ENCODE measurements at places on chromosomes 5 and 9.

GRCh38 chr9:82054264-82055015 is 65.9 kb downstream of the SPATA31D1 start:
- DNase-seq = no peak

GRCh38 chr5:132265336-132266030 is 8.0 kb downstream of the PDLIM4 start:
- DNase-seq = no peak

GRCh38 chr9:1738511-1739100 is 276.5 kb upstream of the SMARCA2 start:
- no peak for DNase-seq

DNA sequence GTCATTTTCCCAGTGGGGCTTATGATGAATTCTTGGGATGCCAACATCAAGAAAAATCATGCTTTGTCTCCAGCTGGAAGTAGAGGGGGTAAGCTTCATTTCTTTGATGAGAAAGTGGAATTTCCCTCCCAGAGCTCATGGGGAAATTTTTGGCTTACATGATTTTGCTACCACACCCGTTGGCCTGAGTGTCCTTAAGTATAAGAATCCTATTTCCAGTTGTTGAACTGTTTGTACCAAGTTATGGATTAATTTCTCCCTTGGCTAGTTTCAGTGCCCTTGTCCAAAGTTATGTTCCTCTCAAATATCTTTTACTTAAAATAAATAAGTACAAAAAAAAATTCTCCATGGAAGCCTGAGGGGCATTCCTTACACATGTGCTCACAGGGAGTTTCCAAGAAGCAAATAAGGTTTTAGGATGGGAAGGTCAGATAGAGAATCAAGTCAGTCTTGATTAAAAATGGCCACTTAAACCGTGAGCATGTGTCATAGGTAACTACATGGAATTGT is 82.3 kb downstream of the PTCD2 start:
- no peak for DNase-seq

- DNase-seq = no peak
These were observed 85.4 kb upstream of the MIER3 start for GRCh38 chr5:57037355-57037754.

GRCh38 chr5:10595672-10596309 is 31.9 kb downstream of the ANKRD33B start:
- DNase-seq = peak; percentile 34

DNA sequence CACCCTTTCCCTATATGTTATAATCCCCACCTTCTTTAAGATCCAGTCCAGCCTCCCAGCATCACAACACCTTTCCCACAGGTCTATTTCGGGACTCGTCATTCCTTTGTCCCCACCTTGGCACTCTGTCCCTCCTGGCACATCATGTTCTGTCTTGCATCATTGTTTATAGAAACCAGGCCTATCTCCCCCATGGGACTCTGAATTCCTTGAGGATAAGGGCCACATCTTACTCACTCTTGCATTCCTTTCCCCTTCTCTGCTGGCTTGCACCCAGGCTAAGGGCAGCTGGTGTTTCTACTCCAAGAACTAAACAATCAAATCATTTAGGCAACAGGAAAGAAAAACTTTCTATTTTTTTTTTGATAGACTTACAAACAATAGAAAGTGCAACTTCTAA is 205.7 kb downstream of the AGTPBP1 start:
- DNase-seq = no peak

DNA sequence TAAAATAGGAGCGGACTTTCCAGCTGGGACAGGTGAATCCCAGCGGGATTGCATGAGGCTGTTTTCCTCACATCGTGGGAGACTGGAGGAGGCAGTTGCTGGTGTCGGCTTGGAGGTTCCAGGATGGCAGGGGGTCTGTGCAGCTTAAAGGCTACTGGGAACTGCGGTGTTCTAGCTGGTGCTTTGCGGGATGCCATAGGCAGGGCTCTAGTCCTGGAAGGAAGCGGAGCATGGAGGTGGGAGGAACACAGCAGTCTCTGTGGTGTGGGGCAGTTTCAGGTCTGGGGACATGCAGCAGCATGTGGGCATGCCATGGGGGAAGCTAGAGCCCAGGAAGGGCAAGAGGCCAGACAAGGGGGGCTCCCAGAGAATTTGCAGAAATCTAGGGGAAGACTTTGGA is 141.5 kb downstream of the NSG2 start:
- no peak for DNase-seq

DNA sequence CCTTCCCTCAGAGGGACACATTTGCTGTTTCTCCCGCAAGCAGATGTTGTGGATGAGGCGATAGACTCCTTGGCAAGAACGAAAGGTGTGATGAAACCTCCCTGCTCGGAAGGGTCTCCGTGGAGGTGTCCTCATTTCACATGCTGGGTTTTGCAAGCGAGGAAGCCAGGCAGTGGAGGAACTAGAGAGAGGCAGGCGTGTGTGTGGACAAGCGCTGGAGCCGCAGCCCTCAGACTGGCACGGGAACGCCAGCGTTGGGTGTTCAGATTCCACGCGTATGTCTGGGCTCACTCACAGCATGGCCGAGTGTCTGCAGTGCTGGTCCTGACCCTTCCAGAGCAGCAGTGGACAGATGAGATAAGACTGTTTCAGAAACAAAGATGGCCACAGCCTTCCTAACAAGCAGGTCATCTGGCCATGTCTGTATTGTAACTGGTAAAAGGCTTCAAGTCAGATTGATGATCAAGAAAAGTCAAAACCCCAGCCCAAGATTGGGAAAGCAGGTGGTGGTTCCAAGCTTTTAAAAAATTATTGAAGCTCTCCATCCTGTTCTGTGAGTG is 35.0 kb upstream of the NCS1 start:
- no peak for DNase-seq

- DNase-seq = no peak
These were observed 29.8 kb upstream of the SMC5 start for GRCh38 chr9:70229026-70229425.

DNA sequence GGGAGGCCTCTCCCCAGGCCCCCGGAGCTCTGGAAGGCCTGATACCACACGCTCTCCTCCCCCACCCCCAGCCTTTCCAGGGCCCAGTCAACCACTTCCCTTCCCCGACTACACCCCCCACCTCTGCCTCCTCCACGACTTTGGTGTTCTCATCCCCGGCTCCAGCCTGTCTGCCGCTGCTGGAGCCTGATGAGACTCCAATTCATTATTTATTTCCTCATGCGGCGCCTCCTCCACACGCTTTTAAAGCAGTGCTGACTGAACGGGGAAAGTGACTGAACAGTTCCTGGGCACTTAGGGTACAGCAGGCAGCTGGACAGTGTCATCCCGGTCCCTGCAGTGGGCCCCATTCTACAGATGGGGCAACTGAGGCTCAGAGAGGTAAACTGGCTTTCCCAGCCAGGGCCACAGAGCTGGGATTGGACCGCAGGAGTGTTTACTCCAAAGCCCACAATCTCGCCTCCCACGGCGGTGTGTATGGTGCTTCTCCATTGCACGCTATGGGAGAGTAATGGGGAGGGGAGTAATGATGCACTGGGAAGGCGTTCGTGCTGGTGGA is 15.9 kb upstream of the RPL26L1 start:
- no peak for DNase-seq

DNA sequence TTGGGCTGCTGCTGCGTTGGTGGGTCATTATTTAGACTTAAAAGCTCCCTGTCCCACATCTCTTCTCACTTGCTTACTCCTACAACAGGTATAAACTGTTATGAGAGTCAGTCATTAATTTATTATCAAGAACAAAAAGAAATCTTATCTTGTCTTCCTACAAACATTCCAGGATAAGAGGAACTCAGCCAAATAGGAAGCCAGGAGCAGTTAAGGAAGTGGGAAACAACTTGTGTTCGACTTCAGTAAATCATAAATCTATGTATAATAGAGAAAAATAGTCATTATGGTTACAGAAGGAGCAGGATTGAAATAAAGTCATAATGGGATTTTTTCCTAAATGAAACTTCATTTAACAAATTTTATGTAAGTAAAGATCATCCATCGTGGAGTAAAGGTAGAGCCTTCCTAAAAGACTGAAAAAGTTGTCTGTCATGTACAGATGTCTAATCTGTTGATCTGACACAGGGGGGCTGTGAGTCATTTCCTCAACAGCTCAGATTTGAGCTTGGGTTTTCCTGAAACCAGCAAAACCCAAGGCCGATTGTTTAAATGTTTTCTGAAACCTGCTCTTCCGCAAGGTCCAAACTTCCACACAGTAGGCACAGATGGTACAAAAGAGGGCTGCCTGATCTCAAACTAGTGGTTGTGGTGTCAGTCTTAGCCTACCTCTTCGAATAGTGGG is 25.3 kb upstream of the LRRTM2 start:
- no peak for DNase-seq

All from hematopoietic multipotent progenitor cell treated with erythropoietin and hydrocortisone succinate and interleukin-3 and kit ligand, for 17 days (in vitro differentiated cells).